Kasumi-1 (cell line): ENCODE measurements at places on chromosomes 5 and 9.

- no peak for DNase-seq
These were observed 15.2 kb upstream of the RXFP3 start for GRCh38 chr5:33921002-33921401.

- DNase-seq: peak; percentile 79
These were observed 23.3 kb upstream of the STOM start for GRCh38 chr9:121393318-121393717.

DNA sequence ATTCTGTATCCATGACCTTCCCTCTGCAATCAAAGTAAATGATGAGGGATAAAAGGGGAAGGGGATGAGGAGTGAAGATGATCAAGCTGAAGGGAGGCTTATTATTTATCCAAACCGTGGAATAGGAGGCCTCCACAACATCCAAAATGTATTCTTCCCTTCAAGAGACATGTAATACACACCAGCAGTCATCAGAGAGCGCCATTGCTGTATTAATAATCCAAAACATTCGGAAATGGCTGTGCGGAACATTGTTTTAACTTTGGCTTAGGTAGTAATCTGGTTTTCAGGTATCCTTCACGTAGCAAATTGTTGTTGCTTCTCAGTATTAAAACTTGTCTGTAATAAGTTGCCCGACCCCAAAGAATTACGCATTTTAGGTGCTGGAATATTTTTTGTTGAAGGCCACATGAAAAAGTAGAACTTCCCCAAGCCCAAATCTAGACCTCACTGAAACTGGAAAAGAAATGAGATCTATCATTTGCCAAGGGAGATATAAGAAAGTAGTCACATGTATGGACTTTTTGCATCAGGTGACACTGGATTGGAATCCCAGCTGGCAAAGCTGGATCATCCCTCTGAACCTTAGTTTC lies 2.6 kb upstream of the BOD1 start:
- DNase-seq: peak; percentile 70

- DNase-seq: no peak
These were observed 51.0 kb upstream of the APC start for GRCh38 chr5:112686675-112687074.

- no peak for DNase-seq
These were observed 164.6 kb upstream of the DMRT1 start for GRCh38 chr9:676780-677438.

GRCh38 chr9:133249337-133249736 lies 25.7 kb downstream of the ABO start:
- no peak for DNase-seq

DNA sequence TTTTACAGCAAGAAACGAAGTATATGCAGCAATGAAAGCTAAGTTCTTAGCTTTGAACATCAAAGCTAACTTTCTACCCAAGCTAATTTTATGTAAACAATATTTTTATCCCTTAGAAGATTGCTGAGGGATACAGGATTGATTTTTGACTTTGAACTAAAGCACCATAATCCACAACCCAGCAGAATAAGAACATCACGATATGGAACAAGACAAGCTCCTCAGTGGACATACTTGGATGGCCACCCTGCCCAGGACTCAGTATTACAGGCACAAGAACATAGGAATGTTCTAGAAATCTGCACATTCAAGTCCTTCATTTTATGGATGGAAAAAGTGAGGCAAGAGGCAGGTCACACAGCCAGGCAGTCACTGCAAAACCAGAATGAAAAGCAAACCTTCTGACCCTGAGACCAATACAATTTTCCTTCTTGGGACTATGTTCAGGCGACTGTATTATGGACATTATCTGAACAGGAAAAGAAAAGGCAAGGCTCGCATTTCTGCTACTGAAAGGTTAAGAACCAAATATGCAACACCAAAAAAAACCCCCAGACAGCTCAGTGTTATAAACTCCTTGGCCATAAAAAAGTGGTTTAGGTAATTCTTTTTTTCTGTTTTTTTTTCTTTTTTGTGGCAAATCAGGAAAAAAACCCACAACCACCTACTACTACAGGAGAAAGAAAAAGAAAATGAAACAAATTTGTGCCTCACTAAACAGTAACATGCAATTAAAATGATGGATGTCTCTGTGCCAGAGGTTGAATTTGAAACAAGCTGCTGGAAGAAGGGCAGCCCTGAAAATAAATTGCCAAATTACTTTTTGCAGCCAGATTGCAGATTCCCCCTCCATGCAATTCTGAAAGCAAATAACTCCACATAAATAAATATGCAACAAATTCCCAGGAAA lies 25.4 kb downstream of the EPB41L4B start:
- DNase-seq: no peak

DNA sequence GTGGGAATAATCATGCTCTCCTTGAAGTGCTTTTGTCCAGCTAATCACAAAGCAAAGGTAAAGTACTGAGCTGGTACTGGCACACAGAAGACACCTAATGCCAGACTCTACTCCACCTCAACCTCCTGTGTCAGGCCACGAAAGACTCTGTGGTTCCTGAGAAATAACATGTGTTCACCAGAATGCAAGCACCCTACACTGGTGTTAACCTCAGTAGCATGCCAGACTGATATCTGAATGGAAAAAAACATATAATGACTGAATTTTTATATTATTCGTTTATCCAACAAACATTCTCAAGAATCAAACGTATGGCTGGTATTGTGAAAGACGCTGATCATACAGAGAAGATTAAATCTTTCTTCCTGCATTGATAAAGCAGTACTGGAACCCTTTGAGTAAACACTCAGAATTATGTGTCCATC lies 97.1 kb upstream of the IFNE start:
- DNase-seq: no peak

- no peak for DNase-seq
These were observed 55.7 kb downstream of the TSPAN17 start for GRCh38 chr5:176702671-176703641.

DNA sequence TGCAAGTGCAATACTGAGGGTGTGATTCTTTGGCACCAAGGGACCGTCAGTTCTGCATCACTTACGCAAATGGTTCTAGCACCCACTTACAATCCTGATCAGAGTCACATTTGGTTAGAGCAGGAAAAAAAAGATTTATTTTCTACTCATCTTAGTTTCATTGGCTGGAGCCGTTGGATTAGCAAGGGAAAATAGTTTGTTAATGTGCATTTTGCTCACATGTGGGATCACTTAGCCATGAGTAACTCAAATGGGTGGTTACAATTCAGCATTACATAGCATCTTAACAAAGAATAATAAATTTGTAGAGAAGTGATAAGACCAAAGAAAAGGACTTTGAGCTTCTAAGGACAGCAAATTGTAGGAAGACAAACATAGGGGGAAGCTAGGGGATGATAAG lies 216.9 kb downstream of the AUH start:
- no peak for DNase-seq

- DNase-seq: no peak
These were observed 2.0 kb upstream of the ZNF462 start for GRCh38 chr9:106860721-106861639.

GRCh38 chr9:121992571-121993212 lies 100.4 kb downstream of the TTLL11 start:
- peak; percentile 83 for DNase-seq

DNA sequence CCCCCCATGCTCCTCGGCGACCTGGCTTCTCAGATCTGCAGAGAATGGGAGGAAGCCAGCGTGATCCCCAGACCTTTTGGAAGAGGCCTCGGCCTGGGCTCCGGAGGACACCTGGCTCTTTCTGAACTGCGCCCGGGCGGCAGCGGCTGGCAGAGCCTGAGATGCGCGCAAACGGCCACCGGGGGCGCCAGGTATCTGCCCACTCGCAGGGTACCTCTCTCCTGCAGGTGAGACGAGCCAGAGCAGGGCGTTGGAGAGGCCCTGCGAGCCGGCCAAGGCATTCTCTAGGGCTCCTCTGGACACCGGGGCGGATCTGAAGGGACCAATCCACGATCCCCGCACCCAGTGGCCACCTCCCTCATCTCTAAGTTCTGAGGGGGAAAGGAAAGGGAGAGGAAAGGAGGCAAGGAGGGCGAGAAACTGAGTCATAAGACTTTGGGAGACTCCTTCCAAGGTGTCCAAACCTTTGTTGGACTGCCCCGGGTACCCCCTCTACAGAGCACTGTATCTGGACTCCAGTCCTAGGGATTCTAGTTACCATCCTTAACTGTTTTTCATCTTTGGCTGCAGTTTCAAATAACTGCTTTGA lies 55.0 kb upstream of the SLC46A2 start:
- no peak for DNase-seq

GRCh38 chr5:160539431-160539830 lies 117.8 kb downstream of the PTTG1 start:
- no peak for DNase-seq

GRCh38 chr9:35748858-35749514 lies at the start of the genes GBA2 and RGP1:
Gene GBA2 (minus strand): TSS chr9:35749228. CDS start chr9:35748704, 524 bp downstream.
Gene RGP1 (plus strand): TSS chr9:35749287. CDS start chr9:35749756, 469 bp downstream.
- DNase-seq: peak; percentile 54

DNA sequence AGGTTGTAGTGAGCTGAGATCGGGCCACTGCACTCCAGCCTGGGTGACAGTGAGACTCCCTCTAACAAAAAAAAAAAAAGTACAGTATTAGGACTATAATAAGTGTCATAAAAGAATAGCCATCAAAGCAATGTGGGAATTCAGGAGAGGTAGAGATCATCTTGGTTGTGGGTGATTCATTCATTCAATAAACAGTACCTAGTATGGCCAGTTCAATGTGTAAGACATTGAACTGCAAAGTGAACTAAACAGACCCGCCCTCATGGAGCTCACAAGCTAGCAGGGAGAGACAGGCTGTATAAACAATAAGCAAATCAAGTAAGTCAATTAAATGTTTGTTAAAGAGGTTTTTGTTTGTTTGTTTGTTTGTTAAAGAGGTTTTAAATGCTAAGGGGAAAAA lies 146.1 kb upstream of the RANBP3L start:
- DNase-seq: no peak

- DNase-seq: no peak
These were observed 15.9 kb downstream of the TCF7 start for GRCh38 chr5:134130239-134130945.

DNA sequence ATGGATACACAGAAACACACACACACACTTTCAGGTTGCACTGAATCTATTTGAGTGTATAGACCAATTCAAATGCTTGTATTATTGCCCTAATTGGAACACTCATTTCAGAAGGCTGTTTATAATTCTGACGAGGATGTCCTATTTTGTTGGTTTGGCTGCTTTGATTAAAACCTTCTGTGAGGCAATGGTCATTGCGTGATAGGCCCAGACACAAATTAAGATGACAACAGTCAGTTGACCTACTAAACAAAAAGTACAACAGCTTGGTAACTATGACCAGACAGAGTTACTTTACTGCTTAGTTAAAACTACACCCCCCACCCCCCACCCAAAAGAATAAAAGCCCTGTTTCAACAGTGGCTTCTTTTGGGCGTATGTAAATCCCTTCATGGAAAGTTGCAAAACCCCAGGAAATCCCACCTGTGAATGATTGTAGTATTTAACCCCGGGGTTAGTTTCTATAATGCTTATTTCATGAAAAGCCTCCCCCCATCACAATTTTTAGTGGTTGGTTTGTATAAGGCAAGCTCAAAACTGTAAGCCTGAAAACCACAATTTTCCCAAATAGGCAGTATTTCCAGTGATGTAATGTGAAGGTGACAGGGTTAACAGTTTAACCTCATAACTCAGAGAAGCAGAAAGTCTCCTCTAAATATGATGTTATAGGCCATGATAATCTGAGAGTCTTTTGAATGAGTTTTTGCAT lies 340.8 kb downstream of the FGF10 start:
- no peak for DNase-seq

- peak; percentile 17 for DNase-seq
These were observed 29.3 kb downstream of the PTPA start for GRCh38 chr9:129140397-129141065.

DNA sequence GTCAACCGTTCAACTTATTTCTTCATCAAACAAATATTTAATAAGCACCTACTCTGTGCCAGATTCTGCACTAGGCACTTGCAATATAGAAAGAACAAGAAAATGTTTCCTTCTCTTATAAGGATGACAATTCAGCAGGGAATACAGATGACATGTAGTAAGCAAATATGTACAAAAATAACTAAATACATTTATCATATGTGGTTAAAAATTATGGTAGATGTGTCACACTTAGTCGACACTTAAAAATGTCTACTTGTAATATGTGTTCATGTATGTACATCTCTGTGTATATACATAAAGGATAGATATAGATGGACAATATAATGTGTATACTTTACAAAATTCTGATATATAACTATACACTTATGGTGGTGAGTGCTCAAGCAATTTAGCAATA lies 417.0 kb upstream of the MEF2C start:
- no peak for DNase-seq

- peak; percentile 11 for DNase-seq
These were observed 48.4 kb downstream of the PTBP3 start for GRCh38 chr9:112285056-112285455.

- no peak for DNase-seq
These were observed 36.8 kb downstream of the FAM169A start for GRCh38 chr5:74829413-74829812.

DNA sequence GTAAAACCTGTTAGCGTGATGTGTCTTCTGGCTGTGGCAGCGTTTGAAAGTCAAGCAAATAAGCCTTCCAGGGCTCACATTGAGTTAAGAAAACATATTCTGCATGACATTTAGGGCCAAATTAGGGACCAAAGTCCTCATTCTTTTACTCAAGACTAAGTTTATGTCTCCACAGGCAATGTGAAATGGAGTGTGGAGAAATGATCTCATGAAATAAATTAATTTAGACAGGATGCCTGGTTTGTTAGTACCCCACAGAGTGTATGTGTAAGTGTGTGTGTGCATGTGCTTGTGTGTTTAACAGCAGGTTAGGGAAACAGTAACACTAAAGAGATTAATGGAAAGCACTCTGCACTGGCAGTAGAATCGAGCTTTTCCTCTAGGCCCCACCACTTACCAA lies 82.9 kb upstream of the SNX2 start:
- DNase-seq: no peak

DNA sequence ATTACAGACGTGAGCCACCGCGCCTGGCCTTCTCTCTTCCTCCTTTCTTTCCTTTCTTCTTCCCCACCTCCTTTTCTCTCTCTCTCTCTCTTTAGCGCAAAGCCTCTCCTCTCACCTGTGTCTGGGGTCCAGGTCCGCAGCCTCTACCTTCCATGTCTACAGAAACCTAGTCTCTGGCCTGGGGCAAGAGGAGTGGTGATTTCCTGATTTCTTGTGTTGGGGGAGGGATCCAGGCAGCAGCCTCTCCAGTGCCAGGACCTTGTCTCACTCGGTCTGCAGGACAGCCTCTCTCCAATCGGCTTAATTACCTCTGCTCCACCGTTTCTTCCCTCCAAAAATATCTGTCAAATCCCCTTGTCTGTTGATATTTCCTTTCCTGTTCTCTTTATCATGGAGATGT lies 16.1 kb upstream of the FAM120A start:
- no peak for DNase-seq
